Glomerular endothelial cell (primary cell): ENCODE measurements at places on chromosomes 6 and 20. TPM values are rescaled to one million over a fixed set of nuclear protein-coding genes. Genes with fewer than 3 reads are reported as not detected.

Gene FRMD1
- total RNA-seq = not detected in 2 replicates

Gene CNKSR3
- 13.3 and 21.1 TPM in 2 replicates for total RNA-seq

Gene OR2J3
- not detected in 2 replicates for total RNA-seq

Gene MMP24
- total RNA-seq = 0.88 and 6.5 TPM in 2 replicates

Gene SLC22A3
- total RNA-seq = 0.58 and 0.70 TPM in 2 replicates

Gene DEFB124
- total RNA-seq = not detected in 2 replicates

Gene FAM184A
- 0.34 and 0.76 TPM in 2 replicates for total RNA-seq

Gene GGTLC1
- total RNA-seq = not detected in 2 replicates

Gene PLAGL2
- 9.2 and 9.8 TPM in 2 replicates for total RNA-seq

Gene IL17F
- not detected in 2 replicates for total RNA-seq

Gene LINC00237
- total RNA-seq = not detected in 2 replicates

Gene BPIFB2
- not detected in 2 replicates for total RNA-seq

Gene RCAN2
- 5.7 and 10.0 TPM in 2 replicates for total RNA-seq

Gene PREP
- total RNA-seq = 23.3 and 27.8 TPM in 2 replicates

Gene SRMS
- not detected in 2 replicates for total RNA-seq

Gene GTSF1L
- total RNA-seq = not detected in 2 replicates

Gene PNLDC1
- not detected in 2 replicates for total RNA-seq

Gene SPINT4
- not detected in 2 replicates for total RNA-seq

Gene RPL10A
- total RNA-seq = 885 and 1,342 TPM in 2 replicates

Gene GCNT2
- 12.4 and 16.6 TPM in 2 replicates for total RNA-seq

Gene ZNF391
- 0.53 and 1.3 TPM in 2 replicates for total RNA-seq

Gene SLPI
- total RNA-seq = not detected in 2 replicates

Gene WFDC10B
- not detected in 2 replicates for total RNA-seq

Gene CST1
- total RNA-seq = 18.0 and 24.5 TPM in 2 replicates

Gene BPIFA1
- not detected in 2 replicates for total RNA-seq
